Fibroblast of the aortic adventitia (primary cell): ENCODE measurements at places on chromosomes 5 and 9. TPM values are rescaled to one million over a fixed set of nuclear protein-coding genes. Genes with fewer than 3 reads are reported as not detected.

Gene GRIN3A
- total RNA-seq, result 0.09 TPM in 1 of 2 replicates, not detected in the other

Gene IL7R
- total RNA-seq, result 0.90 TPM in 1 of 2 replicates, not detected in the other

Gene N4BP3
- total RNA-seq, result 0.18 and 0.65 TPM in 2 replicates

Gene PCDHB2
- total RNA-seq, result 0.36 and 0.82 TPM in 2 replicates

Gene DCAF12
- total RNA-seq, result 7.6 and 25.9 TPM in 2 replicates
